Heart left ventricle (tissue), 16 donors: ENCODE measurements at places on chromosomes 3 and 15. TPM values are rescaled to one million over a fixed set of nuclear protein-coding genes. Genes with fewer than 3 reads are reported as not detected.

KNG1 gene
- 0.11 TPM for polyA plus RNA-seq

ABCF3 gene
- 63.4 TPM for polyA plus RNA-seq

UNC13C gene
- not detected for polyA plus RNA-seq

P2RY13 gene
- 0.25 TPM for polyA plus RNA-seq

CDAN1 gene
- 5.6 TPM for polyA plus RNA-seq

THAP10 gene
- 1.7 TPM for polyA plus RNA-seq

MED12L gene
- polyA plus RNA-seq, result 0.08 TPM

RAB6B gene
- polyA plus RNA-seq, result 23.5 TPM

DPPA4 gene
- polyA plus RNA-seq, result not detected

ITGB5 gene
- 23.1 TPM for polyA plus RNA-seq

LOXL1 gene
- polyA plus RNA-seq, result 36.1 TPM

LMAN1L gene
- polyA plus RNA-seq, result not detected

PLA2G4D gene
- not detected for polyA plus RNA-seq

ADAMTSL3 gene
- 1.3 TPM for polyA plus RNA-seq

C2CD4B gene
- 1.3 TPM for polyA plus RNA-seq

CACNA1D gene
- 0.06 TPM for polyA plus RNA-seq

CPA3 gene
- 0.85 TPM for polyA plus RNA-seq

PRTG gene
- polyA plus RNA-seq, result 0.47 TPM

KY gene
- polyA plus RNA-seq, result 2.6 TPM

CLEC3B gene
- polyA plus RNA-seq, result 114 TPM

IGSF10 gene
- 0.36 TPM for polyA plus RNA-seq

AQR gene
- polyA plus RNA-seq, result 5.3 TPM

INO80 gene
- polyA plus RNA-seq, result 14.3 TPM
